Type B pancreatic cell (in vitro differentiated cells): ENCODE measurements at places on chromosomes 3 and 15. TPM values are rescaled to one million over a fixed set of nuclear protein-coding genes. Genes with fewer than 3 reads are reported as not detected.

- DNase-seq, result no peak
These were observed 426.5 kb downstream of the IGSF11 start for GRCh38 chr3:118607915-118608820.

DNA sequence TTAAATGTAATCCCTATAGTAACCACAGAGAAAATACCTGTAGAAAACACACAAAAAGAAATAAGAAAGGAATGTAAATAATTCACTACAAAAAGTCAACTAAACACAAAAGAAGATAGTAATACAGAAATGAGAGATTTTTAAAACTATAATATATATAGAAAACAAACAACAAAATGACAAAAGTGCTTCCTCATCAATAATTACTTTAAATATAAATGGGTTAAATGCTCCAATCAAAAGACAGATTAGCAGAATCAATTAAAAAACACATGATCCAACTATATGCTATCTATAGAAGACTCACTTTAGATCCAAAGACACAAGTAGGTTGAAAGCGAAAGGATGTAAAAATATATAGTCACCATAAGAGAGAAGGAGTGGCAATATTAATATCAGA is 45.8 kb downstream of the FRMD5 start:
- no peak for DNase-seq

The ISG20 gene
- total RNA-seq, result 4.9 and 7.9 TPM in 2 replicates

- DNase-seq, result no peak
These were observed 35.1 kb downstream of the CCDC54 start for GRCh38 chr3:107412376-107412775.

GRCh38 chr3:58657036-58657520 is 9.5 kb downstream of the FAM3D start:
- DNase-seq, result no peak

DNA sequence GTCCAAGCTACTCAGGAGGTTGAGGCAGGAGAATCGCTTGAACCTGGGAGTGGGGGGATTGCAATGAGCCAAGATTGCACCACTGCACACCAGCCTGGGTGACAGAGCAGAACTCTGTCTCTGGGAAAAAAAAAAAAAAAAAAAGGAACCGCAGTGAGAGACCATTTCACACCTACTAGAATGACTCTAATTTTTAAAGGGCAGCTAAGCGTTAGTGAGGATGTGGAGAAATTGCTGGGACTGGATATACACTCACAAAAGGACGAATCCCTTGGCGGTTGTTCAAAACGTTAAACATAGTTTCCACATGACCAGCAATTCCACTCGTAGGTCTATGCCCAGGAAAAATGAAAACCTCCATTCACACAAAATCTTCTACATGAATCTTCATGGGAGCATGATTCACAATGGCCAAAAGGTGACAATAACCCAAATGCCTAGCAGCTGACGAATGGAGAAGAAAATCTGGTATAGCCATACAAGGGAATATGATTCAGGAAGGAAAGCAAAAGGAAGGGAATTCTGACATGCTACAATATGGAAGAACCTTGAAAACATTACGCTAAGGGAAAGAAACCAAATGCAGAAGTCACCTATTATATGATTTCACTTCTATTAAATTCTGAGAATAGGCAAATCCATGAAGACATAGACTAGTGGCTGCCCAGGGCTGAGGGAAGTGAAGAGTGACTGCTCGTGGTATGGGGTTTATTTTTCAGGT is 127.0 kb downstream of the CHSY1 start:
- DNase-seq, result no peak

DNA sequence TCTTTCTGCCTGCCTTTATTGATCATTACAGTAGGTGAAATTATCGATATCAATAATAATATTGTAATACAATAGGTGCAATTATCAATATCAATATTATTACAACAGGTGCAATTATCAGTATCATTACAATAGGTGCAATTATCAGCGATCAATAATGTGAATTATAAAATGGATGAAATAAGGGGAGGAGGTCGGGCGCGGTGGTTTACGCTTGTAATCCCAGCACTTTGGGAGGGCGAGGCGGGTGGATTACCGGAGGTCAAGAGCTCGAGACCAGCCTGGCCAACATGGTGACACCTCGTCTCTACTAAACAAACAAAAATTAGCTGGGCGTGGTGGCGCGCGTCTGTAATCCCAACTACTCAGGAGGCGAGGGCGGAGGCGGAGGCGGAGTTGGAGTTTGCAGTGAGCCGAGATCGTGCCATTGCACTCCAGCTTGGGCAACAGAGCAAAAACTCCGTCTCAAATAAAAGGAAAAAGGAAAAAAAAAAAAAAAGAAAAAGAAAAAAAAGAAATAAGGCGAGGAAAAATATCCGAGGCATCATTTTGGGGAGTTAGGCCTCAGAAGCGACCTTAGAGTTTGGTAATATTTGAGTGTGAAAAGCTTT is 611 bp upstream of the BNIP2 start:
- DNase-seq, result no peak

DNA sequence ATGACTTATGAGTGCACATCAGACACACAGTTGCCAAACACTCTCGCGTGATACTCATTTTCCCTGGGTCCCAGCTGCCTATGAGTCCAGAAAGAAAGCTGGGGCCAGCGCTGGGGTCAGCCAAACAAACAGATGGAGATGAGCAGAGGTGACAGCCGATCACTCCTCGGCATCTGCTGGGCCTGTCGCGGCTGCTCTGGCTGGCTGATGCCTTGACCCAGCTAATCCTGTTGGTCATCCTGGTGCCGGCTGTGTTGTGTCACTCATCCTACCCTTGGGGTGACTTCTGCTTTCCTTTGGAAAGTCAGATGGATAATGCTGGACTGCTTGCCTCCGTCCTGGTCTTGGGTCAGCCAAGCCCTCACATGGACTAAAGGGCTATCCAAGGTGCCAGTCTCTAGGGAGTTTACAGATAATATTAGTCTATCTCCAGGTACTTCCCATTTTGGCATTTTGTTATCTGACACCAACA is 105.3 kb upstream of the PDZRN3 start:
- DNase-seq, result no peak

The AP3B2 gene
- 7.3 and 8.0 TPM in 2 replicates for total RNA-seq

- no peak for DNase-seq
These were observed 216.0 kb downstream of the NTRK3 start for GRCh38 chr15:88040516-88040915.

- no peak for DNase-seq
These were observed 283.9 kb downstream of the GRM7 start for GRCh38 chr3:7144697-7145308.

The CD200 gene
- 11.9 and 20.1 TPM in 2 replicates for total RNA-seq

The SMAD6 gene
- total RNA-seq, result 27.0 and 31.7 TPM in 2 replicates

The RBP2 gene
- 25.3 and 95.9 TPM in 2 replicates for total RNA-seq

The ROBO1 gene
- total RNA-seq, result 60.2 and 182 TPM in 2 replicates

GRCh38 chr3:7843441-7843840 is 658.2 kb upstream of the LMCD1 start:
- no peak for DNase-seq

The IL17RD gene
- total RNA-seq, result 14.8 and 47.4 TPM in 2 replicates

GRCh38 chr3:129794311-129795185 is 99.0 kb downstream of the TMCC1 start:
- peak; percentile 73 for DNase-seq

- no peak for DNase-seq
These were observed 104.3 kb upstream of the RNU6-1 start for GRCh38 chr15:67944010-67944641.

DNA sequence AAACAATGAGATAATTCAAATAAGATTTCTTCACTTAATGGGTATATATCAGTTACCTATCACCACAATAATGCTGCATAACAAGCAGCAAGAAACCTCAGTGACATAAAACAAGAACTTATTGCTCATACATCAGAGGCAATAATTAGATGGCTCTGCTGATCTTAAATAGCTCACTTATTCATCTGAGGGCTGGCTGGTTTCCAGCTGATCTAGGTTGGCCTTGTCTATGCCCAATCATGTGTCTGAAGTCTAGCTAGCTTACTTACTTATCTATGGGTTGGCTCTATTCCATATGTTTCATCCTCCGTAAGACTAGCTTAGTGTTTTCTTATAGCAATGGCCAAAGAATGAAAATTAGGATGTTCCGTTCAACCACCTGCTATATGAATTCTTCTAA is 109.4 kb upstream of the AGTR1 start:
- no peak for DNase-seq
